Activated T-helper 1 cell treated with Interleukin-2 at 50 U/mL for 16 hours (primary cell): ENCODE measurements at places on chromosomes 5 and 9.

- DNase-seq, result no peak
Measured at GRCh38 chr9:73037613-73038012, 84.8 kb upstream of the ALDH1A1 start.

DNA sequence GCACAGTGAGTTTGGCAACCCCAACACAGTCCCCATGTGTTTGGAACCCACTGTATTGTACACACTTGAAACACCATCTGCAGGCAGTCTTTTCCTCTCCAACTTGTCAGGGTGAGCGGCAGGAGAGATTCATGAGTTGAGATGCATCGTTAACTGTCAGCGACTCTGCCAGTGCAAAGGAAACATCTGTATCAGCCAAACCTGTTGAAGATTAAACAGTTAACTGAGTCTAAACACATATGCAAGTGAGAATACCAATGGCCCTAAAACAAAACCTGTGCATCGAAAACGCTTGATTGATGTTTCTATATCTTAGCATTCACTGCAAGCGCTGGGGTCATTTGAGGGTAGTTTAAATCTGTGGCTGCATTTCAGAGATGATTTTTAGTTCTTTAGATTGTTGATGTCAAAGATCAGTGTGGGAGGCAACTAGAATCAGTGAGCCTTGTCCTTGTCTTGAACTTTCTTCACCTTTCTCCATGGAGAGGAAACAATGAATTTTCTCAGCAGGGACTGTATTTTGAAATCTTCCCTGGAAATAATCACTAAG, 41.3 kb upstream of the PAM start:
- DNase-seq, result no peak

DNA sequence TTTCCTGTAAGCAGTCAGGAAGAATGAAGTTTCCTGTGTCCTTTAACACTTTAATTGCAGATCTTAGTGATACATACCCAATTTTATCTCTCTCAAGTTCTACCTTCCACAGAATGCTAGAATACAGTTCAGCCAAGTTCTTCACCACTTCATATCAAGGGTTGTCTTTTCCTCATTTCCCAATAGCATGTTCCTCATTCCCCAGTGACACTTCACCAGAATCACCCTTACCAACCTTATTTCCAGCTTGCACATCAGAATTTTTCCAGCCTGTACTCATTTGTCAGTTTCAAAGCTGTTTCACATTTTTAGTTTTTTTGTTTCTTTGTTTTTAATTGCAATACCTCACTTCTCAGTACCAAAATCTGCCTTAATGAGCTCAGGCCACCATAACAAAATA, 126.1 kb downstream of the ESM1 start:
- DNase-seq, result no peak

GRCh38 chr5:112579599-112580170, 158.0 kb upstream of the APC start:
- no peak for DNase-seq

GRCh38 chr9:35313916-35314315, 152.1 kb downstream of the UNC13B start:
- no peak for DNase-seq

GRCh38 chr9:114314256-114314867, 8.5 kb upstream of the ORM1 start:
- no peak for DNase-seq

- no peak for DNase-seq
Measured at GRCh38 chr9:128553728-128554127, 1.3 kb downstream of the SPTAN1 start.

DNA sequence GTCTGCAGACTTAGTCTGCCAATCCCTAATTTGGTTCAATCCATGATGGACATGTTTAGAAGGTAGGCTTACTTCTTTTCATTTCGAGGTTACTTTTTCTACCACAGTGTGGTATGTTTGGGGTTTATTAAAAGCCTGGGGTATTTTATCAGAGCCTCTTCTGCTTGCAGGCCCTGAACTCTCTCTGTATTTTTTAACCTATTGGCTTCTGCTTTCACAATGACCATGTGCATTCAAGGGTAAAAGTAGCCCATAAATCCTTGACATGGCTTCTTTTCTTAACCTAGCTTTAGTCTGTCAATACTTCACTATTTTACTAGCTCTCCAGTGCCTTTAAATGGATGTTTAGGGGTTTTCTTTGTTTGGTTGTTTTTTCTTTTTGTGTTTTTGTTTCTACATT, 286.6 kb downstream of the FER start:
- DNase-seq, result no peak

DNA sequence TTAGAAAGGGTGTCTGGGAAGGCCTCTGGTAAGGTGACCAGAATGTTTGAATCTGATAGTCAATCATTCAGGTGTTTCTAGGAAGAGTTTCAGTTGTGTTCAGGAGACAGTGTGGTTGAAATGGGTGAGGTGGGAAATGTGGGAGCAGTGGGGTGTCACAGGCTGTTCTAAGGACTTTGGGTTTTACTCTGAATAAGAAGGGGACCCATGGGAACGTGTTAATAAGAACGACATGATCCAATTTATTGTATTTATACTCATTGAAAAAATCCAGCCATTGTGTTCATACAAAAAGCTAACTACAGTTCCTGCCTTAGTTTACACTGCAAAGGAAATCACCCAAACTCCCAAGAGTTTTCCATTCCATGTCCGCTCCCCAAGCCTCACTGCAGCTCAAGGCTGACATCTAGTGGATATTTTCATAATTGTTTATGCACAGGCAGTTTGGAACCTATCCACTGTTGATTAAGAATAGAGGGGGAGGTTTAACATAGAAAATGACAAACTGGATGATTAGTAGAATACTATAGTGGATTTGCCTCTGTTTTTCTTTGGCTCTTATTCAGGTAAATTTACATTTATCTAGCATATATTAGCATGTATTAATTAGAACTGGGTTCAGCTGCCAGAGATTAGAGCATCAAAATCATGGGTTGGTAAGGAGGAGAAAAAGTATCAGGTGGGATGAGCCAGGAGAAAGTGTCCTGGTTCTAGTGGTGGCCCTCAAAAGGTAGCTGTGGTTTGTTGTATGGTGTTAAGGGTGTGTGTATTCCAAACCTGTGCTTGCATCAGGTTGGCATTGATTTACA, 17.7 kb downstream of the CAVIN4 start:
- DNase-seq, result no peak

DNA sequence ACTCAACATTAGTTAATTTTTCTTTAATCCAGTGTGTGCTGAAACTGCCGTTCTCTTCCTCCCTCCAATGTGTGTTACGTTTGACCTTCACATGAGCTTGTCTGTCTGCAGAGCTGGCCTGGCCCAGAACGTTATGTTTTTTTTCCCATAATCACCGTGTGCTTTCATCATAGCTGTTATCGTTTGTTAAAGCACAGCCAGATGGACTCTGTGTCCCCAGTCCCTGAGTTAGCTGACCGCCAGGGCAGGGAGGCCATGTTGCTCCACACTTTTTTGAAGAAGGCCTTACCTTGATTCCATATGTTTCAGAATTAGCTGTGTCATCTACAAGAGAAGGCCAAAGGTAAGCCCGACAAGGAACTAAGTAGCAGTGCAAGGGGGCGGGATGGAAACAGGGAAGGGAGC, 55.7 kb downstream of the HSD17B3 start:
- no peak for DNase-seq

DNA sequence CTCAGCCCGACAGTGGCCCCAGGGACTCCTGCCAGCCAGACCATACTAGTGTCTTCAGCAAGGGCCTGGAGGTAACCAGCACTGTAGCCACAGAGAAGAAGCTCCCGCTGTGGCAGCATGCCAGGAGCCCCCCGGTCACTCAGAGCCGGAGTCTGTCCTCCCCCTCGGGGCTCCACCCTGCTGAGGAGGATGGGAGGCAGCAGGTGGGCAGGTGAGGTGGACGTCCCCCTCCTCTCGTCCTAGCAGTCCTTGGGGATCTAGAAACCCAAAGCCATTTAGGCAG, 28.0 kb upstream of the LRRC14B start:
- DNase-seq, result no peak

GRCh38 chr5:72878854-72879253, 62.4 kb downstream of the TNPO1 start:
- DNase-seq, result no peak

DNA sequence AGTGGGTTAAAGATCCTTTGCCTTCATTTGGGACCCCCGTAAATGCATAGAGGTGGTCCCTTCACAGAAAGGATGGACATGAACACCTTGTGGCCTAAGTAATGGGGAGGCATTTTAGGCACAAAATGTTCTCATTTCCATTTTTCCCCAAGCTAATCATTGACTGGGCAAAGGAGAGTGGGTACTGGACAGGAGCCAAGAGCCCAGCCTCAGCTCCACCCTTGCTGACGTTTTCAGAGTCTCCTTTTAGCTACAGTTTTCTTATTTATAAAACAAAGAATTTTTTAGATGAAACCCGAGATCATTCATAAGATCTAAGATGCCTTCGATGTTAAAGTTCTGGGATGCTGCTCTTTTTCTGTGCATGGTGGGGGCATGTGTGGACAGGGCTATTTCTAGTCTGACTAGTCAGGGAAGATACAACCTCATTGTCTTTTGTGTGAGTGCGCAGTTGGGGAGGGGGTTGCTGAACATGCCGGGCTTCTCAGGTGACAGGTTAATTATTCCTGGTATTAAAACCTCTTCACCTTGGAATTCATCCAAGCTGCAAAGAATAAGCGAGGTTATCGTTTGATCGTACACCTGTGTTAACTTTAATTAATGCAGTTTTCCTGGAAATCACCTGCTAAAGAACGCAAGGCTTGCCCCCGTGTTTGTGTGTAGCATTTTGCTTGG, 48.4 kb downstream of the ADAMTS16 start:
- no peak for DNase-seq

DNA sequence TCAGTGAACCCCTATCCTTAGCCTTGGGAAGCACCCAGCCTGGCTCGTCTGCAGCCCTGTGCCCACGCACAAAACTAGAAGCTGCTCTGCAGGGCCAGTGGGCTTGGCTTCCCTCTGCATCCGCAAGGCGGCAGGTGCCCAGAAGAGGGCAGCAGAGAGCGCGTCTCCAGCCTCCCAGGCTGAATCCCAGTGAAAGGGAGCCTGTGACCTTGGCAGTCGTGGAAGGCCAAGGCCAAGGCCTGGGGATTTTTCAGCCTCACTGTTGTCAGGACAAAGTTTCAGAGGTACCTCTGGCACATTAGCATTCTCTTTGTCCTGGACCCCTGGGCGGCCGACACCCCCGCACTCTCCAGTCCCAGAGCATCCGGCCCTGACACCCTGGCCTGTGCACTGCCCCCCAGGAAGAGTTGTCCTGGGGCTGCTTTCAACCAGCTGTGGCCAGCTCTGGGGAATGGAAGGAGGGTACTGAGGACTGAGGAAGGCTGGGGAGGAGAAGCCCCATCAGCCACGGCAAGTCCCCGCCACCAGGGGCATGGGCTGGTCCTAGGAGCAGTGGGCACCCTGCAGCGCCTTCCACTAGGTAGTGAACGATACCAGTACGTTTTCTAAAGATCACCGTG, 63.6 kb upstream of the IL17B start:
- DNase-seq, result peak; percentile 54

DNA sequence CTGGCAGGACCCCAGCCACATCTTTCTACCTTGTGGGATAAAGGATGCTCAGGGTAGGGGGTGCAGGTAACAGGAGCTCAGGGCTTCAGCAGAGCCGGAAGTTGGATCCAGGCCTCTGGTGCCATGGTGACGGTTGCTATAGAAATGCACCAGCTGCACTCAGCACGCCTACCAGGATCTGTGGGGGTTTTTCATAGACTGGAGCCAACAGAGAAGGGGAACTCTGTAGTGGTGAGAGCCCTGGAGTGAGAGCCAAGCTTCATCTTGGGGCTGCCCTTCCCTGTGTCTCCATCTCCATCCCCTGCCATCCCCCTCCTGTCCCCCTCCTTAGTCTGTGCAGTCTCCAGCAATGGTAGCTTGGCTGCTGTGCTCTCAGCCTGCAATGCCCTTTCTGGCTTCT, 27.5 kb upstream of the BOD1 start:
- no peak for DNase-seq

DNA sequence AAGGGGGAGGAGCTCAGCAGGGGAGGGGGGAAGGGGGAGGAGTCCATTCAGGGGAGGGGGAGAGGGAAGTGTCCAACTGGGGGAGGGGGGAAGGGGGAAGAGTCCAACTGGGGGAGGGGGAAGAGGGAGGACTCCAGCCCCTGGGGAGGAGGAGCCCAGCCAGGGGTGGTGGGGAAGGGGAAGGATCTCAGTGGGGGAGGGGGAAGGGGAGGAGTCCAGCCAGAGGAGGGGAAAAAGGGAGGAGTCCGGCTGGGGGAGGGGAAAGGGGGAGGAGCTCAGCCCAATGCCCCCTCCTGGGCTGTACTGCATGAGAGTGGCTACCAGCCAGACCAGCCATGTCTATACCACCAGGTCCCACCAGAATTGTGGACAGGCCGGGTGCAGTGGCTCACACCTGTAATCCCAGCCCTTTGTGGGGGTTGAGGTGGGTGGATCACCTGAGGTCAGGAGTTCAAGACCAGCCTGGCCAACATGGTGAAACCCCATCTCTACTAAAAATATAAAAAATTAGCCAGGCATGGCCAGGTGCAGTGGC, 30.6 kb upstream of the ADAMTS2 start:
- DNase-seq, result no peak

GRCh38 chr9:135507104-135508035, 6.9 kb downstream of the MRPS2 start:
- no peak for DNase-seq

DNA sequence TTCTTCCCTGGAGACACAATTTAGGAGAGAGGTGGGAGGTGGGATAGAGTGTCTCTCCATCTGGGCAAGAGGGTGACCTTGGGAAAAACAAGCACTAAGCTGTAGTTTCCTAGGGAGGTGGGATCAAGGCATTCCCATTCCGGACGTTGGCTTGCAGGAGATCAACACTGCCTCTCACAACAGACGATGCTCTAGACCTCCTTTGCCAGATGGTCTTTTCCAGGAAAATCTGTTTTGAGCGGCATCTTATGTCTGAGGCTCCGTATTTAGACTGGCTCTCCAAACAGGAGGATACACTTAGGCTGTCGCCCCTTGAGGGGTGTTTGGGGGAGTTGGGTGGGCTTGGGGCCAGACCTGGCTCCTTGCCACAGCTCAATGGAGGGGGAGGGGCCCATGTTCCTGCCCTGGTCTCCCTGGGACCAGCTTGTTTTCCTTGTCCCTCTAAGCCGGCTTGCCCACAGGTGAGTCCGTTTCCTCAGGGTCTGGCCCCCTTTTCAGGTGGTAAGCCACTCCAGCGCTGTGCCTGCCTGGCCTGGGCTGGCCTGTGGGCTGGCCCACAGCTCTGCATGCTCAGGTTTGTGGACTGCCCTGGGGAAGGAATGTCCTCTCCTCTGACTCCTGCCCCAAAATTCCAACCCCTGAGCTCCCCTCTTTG, 2.4 kb downstream of the PSD2 start:
- no peak for DNase-seq

DNA sequence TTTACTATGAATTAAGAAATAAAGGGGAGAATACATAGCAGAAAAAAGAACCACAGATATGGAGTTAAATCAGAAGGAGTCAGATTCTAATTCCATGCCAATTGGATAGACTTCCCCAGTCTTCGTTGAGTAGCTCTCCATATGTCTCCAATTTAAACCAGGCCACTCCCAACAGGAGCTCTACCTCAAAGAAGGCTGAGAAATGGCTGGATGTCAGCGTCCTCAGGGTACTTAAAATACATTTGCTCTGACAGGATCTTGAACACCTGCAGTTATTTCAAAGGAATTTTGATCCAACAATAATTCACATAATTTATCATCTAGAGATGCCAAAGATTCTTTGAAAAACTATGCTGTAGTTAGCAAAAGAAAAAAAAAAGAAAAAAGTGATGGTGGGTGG, 133.9 kb upstream of the FBN2 start:
- no peak for DNase-seq
